M059J (cell line): ENCODE measurements at places on chromosomes 12 and 14. TPM values are rescaled to one million over a fixed set of nuclear protein-coding genes. Genes with fewer than 3 reads are reported as not detected.

MAP1LC3B2 gene
- total RNA-seq = 0.67 TPM in 1 of 2 replicates, not detected in the other

DHRS4 gene
- total RNA-seq = 25.4 and 40.9 TPM in 2 replicates

INHBE gene
- total RNA-seq = 0.42 and 1.4 TPM in 2 replicates

RTL1 gene
- total RNA-seq = 0.02 TPM in 1 of 2 replicates, not detected in the other

TSHR gene
- total RNA-seq = not detected in 2 replicates

CCDC63 gene
- total RNA-seq = not detected in 2 replicates

NGB gene
- not detected in 2 replicates for total RNA-seq

HCFC2 gene
- total RNA-seq = 10.8 and 14.6 TPM in 2 replicates

ATP23 gene
- total RNA-seq = 20.7 and 24.8 TPM in 2 replicates

IRAK3 gene
- 0.02 and 0.05 TPM in 2 replicates for total RNA-seq

ASPG gene
- total RNA-seq = not detected in 2 replicates

CABP1 gene
- not detected in 2 replicates for total RNA-seq

RNF31 gene
- 64.9 and 68.0 TPM in 2 replicates for total RNA-seq

TAS2R19 gene
- 0.22 TPM in 1 of 2 replicates, not detected in the other for total RNA-seq

PRB2 gene
- not detected in 2 replicates for total RNA-seq

WIF1 gene
- 0.07 TPM in 1 of 2 replicates, not detected in the other for total RNA-seq

RASSF3 gene
- total RNA-seq = 8.8 and 13.6 TPM in 2 replicates

PLD4 gene
- total RNA-seq = not detected in 2 replicates

GPR84 gene
- not detected in 2 replicates for total RNA-seq

RNASE2 gene
- total RNA-seq = not detected in 2 replicates

COCH gene
- not detected in 2 replicates for total RNA-seq

WDHD1 gene
- total RNA-seq = 13.9 and 24.8 TPM in 2 replicates

SPX gene
- total RNA-seq = 0.39 and 0.47 TPM in 2 replicates

GIT2 gene
- 25.5 and 33.7 TPM in 2 replicates for total RNA-seq

PROX2 gene
- not detected in 2 replicates for total RNA-seq

OR6C2 gene
- not detected in 2 replicates for total RNA-seq
